ENCODE measurements at places on chromosomes 2 and 18. TPM values are rescaled to one million over a fixed set of nuclear protein-coding genes. Genes with fewer than 3 reads are reported as not detected.

OSBPL6 gene
- 2.4 TPM for total RNA-seq

DNA sequence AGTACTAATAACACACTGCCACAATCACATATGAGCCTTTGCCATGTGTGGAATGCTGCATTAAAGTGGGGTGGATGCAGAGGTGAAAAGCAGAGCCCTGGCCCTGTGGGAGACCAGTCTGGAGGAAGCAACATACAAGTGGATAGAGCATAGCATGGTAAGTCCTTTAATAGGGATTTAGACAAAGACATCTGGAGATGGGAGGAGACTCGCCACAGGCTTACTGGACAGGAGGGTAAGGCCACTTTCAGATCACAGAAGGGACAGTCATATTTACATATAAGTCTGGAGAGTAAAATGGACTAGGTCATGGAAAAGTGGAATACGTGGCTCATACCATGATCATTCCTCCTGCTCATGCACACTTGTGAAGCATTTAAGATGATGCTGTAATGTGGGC is 84.3 kb downstream of the PPP1R1C start:
- no peak for DNase-seq

STAMBP gene
- total RNA-seq = 46.0 TPM

- no peak for DNase-seq
Measured at GRCh38 chr2:26054598-26055348, 20.9 kb downstream of the RAB10 start.

DNA sequence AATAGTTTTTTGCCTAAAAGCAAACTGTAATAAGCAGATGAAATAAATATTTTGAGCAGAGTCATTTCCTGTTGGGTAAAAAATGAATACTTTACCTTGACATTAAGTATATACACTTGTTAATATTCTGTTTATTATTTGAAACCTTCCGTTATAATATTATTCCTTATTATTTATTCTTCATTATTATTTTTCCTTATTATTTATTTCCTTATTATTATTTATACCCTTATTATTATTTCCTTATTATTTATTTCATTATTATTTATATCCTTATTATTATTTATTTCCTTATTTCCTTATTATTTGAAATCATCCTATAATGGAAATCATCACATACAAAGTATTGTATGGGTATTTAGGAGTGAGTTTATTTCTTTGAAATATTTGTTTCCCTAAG is 232.2 kb upstream of the RBBP8 start:
- DNase-seq = no peak

AMMECR1L gene
- total RNA-seq = 19.2 TPM

DNA sequence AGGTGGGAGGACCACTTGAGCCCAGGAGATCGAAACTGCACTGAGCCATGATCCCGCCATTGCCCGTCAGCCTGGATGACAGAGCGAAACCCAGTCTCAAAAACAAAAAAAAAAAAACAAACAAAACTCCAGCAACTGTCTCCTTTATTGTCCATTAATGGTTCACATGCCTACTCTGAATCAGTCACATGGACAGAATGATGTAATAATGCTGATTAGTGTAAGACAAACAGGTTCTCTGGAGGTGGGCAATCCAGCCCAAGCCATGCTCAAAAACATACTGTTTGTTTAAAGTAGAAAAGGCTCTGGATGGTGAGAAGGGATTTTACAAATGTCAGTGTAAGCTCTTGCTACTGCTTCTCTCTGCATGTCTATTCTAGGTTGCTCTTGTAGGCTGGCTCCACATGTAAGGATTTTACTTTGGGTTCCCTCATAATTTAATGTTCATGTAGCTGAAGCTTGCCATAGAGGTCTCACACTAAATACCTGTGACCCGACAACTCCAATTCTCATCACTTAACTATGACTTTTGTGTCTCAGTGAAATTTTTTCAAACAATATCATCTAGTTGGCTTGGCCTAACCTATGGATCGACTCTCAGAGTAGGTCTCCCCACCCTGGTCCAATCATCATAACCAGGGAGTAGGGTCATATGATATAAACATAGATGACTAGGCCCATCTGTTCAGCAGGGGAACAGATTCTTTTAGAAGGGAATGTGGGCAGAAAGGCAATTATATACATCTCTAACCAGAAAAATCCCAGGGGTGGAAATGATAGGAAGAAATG is 83.9 kb upstream of the SLC39A10 start:
- DNase-seq = no peak

DNA sequence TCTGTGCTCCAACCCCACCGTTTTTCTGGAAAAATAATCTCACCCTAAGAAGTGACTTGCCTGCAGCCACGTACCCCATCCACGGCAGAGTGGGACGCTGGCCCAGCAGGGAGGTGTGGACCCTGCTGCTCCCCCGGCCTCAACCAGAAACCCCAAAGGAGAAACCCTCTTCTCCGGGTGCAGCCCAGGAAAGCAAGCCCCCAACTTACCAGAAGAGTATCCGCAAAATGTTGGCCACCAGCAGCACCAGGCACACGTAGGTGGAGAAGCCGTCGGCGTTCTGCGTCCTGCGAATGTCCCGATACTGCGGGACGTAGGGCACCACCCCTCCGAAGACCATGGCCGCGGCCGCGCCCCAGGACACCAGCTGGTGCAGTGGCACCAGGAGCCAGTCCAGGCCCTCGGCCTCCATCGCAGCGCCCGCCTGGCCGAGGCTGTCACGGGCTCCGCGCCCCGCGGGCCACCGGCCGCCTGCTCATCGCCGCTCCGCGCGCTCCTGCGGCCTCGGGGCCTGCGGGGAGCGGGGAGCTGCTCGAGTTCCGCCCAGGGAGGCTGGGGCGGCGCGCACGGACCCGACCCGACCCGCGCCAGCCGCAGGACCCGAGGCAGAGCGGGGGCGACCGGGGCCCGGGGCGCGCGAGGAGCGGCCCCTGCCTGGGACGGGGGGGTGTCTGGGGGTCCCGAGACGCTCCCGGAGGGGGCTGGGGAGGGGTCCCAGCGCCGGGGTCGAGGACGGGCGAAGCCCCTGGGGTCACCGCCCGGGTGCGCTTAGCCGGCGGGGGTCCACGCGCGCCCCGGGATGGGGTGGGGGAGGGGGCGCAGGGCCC is 725 bp downstream of the SLC66A2 start:
- DNase-seq = no peak

SKOR2 gene
- not detected for total RNA-seq

DNA sequence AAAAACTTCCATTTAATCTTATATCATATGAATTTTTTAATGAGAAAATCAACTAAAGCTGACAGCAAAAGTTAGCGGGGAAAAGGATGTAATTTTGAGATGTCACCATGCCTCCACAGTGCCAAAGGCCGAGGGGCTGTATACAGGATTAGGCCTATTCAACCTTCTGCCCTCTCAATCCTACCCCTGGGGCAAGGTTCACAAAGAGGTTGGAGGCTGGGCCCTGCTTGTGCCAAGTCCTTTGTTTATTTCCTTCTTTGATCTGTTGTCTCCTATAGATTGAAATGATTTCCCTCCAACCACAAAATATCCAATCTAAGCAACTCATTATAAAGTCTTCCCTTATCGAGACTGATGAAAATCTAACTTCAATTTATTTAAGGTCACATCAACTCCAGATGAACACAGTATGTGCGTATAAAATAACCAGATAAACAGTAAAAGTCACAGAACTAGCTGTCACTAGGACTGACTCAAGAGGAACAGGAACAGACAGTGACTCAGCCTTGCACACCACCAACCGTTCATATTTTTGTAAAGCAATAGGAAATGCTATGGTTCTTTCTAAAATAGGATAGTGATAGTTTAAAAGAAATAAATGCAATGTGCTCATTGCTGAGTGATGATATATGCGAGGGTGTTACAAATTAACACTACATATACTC is 95.8 kb downstream of the SLC25A12 start:
- no peak for DNase-seq
